ENCODE measurements at places on chromosomes 6 and 20.

DNA sequence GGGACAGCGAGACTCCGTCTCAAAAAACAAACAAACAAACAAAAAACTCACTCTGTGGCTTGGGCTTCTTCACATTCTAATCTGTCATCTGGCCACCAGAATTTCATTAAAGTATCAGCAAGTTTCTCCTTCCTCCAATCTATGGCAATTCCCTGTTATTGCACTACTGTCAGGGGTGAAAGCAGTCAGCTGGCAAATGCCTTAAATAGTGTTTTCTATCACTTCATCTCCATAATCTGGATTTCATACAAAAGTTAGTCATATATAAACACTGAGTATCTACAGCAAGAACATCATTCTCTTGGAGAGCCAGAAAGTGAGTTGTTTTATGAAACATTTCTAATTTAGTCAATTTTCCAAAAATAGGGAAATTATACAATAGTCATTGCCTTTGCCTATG, 56.1 kb downstream of the PHACTR3 start:
- no peak for DNase-seq

DNA sequence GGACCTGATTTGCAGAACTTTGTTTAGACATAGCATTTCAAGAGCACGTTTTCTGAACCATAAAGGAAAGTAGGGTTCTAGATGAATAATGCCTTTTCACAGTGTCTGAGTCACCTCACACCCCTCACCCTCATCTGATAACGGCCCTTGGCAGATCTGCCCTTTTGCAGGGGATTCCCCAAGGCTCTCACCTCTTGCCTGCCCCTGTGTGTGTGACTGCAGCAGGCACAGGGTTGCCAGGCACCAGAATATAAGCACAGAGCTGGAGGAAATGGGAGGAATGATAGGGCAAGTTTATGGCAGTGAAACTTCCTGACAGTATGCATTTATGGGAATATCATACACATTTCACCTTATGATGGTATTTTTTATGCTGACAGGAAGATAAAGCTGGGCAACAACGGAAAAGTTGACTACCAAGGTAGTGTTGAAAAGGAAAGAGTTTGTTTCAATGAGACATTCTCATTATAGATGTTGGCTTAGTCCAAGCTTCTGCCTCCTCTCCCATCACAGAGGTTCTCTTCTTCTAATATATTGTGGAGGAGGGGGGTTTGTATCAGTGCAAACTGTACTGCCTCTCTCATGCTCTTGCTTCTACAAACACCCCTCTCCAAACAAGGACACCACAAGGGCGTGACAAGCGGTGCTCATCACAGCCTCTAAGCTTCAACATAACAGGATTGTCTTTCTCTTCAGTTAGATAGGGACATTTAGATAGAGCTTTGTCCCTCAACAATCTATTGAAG, 101.5 kb upstream of the BACH2 start:
- peak; percentile 88 for DNase-seq

GRCh38 chr6:77341058-77341986, 122.0 kb downstream of the HTR1B start:
- no peak for DNase-seq

DNA sequence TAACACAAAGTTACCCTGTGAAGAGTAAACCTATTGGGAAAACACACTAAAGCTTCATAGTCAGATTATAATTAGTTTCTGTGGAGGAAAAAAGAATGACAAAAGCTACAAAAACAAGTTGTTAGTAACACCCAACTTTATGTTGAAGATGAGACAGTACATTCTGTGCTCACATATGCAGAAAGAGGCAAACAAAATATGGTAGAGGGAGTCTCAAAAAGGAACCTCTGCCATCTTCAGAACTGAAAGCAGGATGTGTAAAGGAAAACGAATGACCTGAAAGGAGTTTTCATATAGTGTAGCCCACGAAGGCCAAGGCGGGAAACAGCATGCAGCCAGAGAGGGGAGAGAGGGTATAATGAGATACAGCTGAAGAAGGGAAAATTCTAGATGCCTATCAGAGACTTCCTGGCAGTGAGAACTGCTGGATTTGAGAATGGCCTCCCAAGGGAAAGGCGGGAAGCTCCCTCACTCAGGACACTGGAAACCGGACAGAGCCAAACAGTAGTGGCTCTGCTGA, 84.1 kb upstream of the HEY2 start:
- DNase-seq, result no peak

- DNase-seq, result no peak
Observed at GRCh38 chr6:37535428-37535758, 35.7 kb upstream of the CCDC167 start.

DNA sequence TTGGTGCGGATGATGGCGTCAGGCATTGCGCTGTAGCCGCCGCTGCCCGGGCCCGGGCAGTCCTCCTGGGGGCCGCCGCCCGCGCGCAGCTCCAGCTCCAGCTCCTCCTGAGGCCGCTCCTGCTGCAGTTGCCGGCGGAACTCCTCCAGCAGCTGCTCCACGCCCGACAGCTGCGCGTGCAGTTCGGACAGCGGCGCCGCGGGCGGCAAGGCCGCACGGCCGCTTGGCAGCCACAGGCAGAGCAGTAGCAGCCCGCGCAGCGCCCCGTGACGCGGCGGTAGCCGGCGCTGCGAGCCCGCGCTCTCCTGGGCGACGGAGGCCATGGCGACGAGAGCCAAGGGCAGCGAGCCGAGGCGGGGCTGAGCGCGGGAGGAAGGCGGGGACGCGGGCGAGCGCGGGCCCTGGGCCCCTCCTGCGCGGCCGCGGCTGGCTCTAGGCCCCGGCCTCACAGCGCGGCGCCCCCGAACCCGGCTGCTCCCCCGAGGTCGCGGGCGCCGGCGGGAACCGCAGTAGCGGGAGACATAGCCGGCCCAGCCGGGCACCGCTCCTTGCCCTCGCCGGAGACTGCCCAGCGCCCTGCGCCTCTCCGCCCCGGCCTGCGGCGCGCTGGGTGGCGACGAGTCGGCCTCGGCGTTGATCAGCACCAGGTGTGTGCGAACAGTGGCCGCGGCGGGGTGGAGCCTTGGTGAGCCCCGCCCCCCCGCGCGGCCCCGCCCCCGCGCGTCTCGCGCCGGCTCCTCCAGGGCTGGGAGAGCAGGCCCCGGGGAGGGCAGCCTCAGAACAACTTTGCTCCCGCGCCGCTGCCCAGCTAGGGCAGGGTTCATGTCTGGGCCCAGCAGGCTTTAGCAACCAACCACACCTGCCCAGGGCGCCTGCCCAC, at the start of gene LRP11:
Gene LRP11 (minus strand): TSS at position 662 of the 880 bp plus-strand sequence. CDS start 339 bp downstream, at position 323.
- DNase-seq, result peak; percentile 87
